WTC11 (cell line): ENCODE measurements at places on chromosomes 5 and 9. TPM values are rescaled to one million over a fixed set of nuclear protein-coding genes. Genes with fewer than 3 reads are reported as not detected.

PCDHGC5 gene
- 1.1 to 1.5 TPM (median 1.1 TPM) in 3 replicates for total RNA-seq

DNA sequence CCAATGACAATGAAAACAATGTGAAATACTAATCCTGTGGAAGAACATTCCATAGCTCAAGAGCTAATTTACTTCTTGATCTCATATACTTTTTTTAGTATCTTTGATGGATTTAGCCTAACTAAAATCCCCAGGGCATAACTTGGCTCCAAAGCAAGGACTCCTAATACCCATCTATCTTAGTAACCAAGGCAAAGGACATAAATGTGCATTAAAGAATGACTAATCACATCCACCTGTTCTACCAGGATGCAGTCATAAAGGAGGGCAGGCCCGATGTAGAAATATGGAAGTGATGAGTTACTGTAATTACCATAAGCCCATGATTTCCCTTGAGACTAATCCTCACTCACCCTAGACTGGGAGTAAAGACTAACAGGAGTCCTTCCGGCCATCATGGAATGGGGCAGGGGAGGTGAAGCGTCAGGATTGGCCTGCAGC lies 56.9 kb downstream of the KIF24 start:
- H3K4me3 ChIP-seq, result no peak overlapping the region
- peaks cover 2% of the 10 kb centered on the region; the same call in 1 of the 2 replicates for H3K36me3 ChIP-seq
- H3K27me3 ChIP-seq, result no peaks in the 10 kb centered on the region
- no peak for DNase-seq
- H3K4me1 ChIP-seq, result no peaks in the 10 kb centered on the region

DNA sequence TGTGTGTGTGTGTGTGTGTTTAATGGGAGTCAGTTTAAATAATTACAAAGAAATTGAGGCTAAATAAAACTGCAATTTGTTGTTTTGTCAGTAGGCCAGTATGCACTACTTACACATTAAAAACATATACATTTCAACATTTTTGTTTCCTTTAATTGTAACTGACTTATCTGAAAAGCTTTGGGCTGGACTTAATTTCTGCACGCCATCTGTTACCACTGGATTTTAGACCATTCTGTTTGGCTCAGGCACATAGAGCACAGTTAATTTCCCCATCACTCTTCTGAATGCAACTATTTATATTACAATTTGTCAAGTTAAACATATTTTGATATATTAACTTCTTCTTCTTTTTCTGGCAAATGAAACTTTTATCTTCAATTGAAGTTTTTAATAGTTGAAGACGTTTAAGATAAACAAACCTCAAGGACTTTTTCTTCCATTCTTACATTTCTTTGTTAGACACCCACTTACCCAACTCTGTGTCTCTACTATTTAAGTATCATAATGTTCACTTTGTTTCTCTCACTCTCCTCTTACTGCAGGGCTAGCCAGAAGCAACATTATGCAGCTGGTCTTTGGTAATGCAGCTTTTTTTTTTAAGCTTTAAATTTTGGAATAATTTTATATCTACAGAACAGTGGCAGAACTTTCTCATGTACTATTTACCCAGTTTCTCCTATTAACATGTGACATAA lies 253.4 kb upstream of the ANKH start:
- no peak overlapping the region for H3K27ac ChIP-seq
- H3K36me3 ChIP-seq, result peaks cover 15% of the 10 kb centered on the region
- no peak overlapping the region for H3K4me3 ChIP-seq
- no peaks in the 10 kb centered on the region for H3K4me1 ChIP-seq

DNA sequence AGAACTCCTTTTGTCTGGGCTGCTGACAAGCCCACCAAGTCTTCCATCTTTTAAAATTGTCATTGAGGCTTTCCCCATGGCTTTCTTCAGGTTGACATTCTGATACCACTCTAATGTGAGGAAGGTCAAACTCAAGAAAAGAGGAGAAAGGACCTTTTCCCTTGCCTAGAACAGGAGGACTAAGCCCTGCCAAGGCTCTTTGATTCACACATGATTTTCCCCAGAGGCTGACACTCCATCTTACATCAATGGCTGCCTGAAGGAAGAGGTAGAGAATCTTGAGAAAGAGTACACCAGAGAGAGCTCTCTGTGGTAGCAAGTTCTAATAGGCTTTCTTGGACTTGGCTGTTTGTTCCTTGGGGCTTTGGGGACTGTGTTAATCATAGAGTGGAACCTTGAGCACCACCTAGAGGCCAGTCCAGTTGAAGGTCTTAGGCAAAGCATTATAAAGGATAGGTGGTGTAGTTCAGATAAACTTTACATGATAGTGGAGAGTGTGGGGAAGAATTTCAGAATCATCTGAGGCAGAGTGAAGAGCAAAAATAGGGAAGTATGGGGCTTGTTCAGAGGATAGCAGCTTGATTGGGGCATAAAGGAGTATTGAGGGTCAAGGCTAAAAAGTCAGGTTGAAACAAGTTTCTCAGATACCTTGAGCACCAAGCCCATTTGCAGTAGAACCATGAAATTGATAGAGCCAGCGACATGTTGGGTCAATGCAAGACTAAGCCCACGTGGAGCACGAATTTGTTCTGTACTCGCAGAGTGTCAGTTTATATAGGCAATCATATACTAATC lies 36.7 kb downstream of the NDFIP1 start:
- H3K27ac ChIP-seq, result no peak overlapping the region
- H3K4me3 ChIP-seq, result no peak overlapping the region
- DNase-seq, result peak; percentile 70
- 0 out of 2 replicates have a peak, but pooled peaks cover 1% of the 10 kb centered on the region for H3K4me1 ChIP-seq

GRCh38 chr5:67214707-67215447 lies 18.3 kb upstream of the CD180 start:
- H3K36me3 ChIP-seq, result no peaks in the 10 kb centered on the region
- H3K27ac ChIP-seq, result no peak overlapping the region
- H3K27me3 ChIP-seq, result no peaks in the 10 kb centered on the region; the same call in 1 of the 2 replicates
- no peaks in the 10 kb centered on the region; the same call in 1 of the 2 replicates for H3K4me1 ChIP-seq
- H3K4me3 ChIP-seq, result no peak overlapping the region

TEK gene
- 2.5 to 3.1 TPM (median 2.5 TPM) in 3 replicates for total RNA-seq

- H3K4me3 ChIP-seq, result no peak overlapping the region
- H3K27ac ChIP-seq, result no peak overlapping the region
- H3K4me1 ChIP-seq, result peaks cover 4% of the 10 kb centered on the region
- peaks cover 6% of the 10 kb centered on the region for H3K36me3 ChIP-seq
- no peak for DNase-seq
Observed at GRCh38 chr9:113368348-113368981, 8.3 kb downstream of the HDHD3 start.

SLC36A3 gene
- total RNA-seq, result not detected in 3 replicates

STOM gene
- 29.6 to 32.9 TPM (median 30.1 TPM) in 3 replicates for total RNA-seq

GRCh38 chr5:6041977-6042550 lies 336.3 kb downstream of the MED10 start:
- no peaks in the 10 kb centered on the region for H3K36me3 ChIP-seq
- H3K27me3 ChIP-seq, result no peaks in the 10 kb centered on the region; the same call in 1 of the 2 replicates
- no peak for DNase-seq
- peaks cover 11% of the 10 kb centered on the region for H3K4me1 ChIP-seq
